H1 (cell line): ENCODE measurements at places on chromosomes 2 and 18. TPM values are rescaled to one million over a fixed set of nuclear protein-coding genes. Genes with fewer than 3 reads are reported as not detected.

The GNAL gene
- total RNA-seq, result 18.2 and 18.3 TPM in 2 replicates

The GATA6 gene
- total RNA-seq, result 0.09 and 0.25 TPM in 2 replicates

The AQP12B gene
- not detected in 2 replicates for total RNA-seq

The SP140 gene
- 1.3 and 1.7 TPM in 2 replicates for total RNA-seq

The ENOSF1 gene
- total RNA-seq, result 25.6 and 26.4 TPM in 2 replicates

The RSAD2 gene
- total RNA-seq, result not detected in 2 replicates

The WNT10A gene
- total RNA-seq, result not detected in 2 replicates

The FOSL2 gene
- total RNA-seq, result 4.5 and 5.5 TPM in 2 replicates

DNA sequence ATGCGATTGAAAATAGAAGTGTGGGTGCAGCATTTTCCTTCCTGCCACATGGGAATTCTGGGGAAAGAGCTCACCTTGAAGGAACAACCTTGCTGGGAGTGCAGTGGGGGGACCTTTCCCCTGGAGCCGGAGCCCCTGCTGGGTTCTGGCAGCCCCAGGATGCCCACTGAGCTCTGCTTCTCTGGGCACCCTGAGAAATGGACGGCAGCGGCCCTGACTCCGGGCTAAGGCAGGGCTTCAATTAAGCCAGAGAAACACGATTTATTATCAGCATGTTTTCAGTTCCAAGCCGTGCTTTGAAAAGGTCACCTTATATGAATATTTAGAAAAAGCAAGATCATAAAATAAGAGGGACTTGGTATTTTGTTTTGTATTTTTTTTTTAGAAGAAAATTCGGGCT, 68.5 kb downstream of the KLHL29 start:
- no peaks in the 10 kb centered on the region for H3K36me3 ChIP-seq
- no peaks in the 10 kb centered on the region for H3K27me3 ChIP-seq
- H3K27ac ChIP-seq, result no peak overlapping the region
- no peak overlapping the region for H3K4me3 ChIP-seq
- no peak for DNase-seq

- peak overlapping the region; percentile 73; the same call in 1 of the 2 replicates for H3K4me3 ChIP-seq
- H3K27me3 ChIP-seq, result 0 out of 2 replicates have a peak, but pooled peaks cover 2% of the 10 kb centered on the region
- no peak overlapping the region for H3K27ac ChIP-seq
- H3K4me1 ChIP-seq, result peaks cover 5% of the 10 kb centered on the region
- DNase-seq, result peak; percentile 47
Observed at GRCh38 chr2:79511320-79511951, 1.4 kb upstream of the CTNNA2 start.

GRCh38 chr2:71001981-71002570, 7.4 kb upstream of the TEX261 start:
- no peaks in the 10 kb centered on the region for H3K36me3 ChIP-seq
- no peaks in the 10 kb centered on the region for H3K27me3 ChIP-seq
- peaks cover 10% of the 10 kb centered on the region for H3K4me1 ChIP-seq
- peak overlapping the region; percentile 3; the same call in 1 of the 2 replicates for H3K4me3 ChIP-seq

DNA sequence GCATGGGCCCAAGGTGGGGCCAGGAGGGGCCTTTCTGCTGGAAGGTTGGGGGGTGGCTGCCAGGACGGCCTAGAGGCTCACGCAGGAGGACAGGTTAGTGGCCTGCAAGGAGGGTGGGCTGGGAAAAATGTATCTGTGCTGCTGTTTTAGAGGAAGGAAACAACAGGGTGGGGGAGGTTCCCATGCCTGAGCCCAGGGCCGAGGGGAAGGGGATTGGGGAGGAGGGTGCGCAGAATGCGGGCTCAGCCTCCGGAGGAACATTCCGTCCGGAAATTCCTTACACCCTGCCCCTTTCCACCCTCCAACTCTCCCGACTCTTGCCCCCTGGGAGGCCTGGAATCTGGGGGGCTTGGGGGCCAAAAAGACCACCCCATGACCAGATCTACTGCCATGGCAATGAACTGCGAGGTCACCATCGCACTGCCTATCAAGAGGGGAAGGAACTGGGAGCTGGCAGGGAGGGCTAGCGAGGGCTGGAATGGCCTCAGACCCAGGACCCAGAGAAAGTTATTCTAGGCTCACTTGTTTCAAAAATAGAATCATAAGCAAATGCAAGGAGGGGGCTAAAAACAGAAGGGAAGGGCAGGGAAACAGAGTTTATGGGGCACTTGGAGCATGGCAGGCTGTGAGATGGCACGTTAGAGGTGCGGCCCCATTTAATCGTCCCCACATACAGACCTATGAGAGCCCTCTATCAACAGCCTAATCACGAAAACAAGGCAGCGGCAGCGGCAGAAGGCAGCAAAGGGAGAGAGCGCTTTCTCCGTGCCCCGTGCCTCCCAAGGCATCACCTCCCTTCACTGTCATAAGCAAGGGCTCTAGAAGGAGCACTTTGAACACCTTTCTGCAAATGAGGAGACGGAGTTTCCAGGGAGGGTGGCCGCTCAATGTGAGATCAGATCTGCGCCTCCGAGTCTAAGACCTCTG, 90.4 kb downstream of the TNS1 start:
- peak overlapping the region; percentile 46 for H3K4me3 ChIP-seq
- H3K4me1 ChIP-seq, result peaks cover 12% of the 10 kb centered on the region
- no peaks in the 10 kb centered on the region; the same call in 1 of the 2 replicates for H3K27me3 ChIP-seq
- H3K36me3 ChIP-seq, result no peaks in the 10 kb centered on the region
- DNase-seq, result no peak

DNA sequence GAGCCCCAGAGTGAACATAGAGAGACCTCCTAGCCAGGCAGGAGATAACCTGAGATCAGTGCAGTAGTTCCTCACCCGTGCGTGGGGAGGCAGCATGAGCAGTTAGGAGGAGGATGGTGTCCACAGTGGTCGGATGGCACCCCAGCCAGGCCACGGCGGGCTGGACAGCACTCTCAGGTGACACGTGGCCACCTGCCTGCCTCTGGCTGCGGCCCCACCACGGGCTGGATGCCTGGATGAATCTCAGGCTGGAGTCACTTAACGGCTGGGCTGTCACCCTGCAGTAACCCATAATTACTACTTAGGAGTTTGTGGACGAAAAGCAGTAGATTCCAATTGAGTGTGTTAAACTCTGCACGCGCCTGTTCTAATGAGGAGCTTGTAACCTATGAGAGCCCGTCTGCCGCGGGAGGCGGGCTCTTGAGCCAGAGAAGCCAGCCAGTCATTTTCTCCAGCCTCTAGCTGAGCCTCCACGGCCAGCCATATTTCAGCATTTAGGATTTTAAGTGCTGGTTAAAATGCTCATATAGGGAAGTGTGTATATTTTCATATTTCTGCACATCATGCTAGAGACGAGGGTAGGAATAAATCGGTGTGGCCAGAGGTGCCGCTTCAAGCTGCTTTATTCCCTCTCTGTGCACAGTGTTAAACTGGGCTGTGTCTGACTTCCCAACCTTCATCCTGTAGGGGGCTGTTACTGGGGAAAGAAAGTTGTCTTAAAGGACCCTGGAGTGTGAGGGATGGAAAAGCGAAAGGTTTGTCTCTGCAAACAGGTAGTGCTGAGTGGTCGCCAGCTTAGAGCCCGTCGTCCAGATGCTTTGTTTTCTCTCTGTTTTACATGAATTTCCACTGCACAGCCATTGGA, 144.0 kb downstream of the GLI2 start:
- no peaks in the 10 kb centered on the region for H3K27me3 ChIP-seq
- H3K36me3 ChIP-seq, result no peaks in the 10 kb centered on the region
- H3K4me1 ChIP-seq, result peaks cover 7% of the 10 kb centered on the region
- H3K4me3 ChIP-seq, result no peak overlapping the region
- H3K27ac ChIP-seq, result no peak overlapping the region

DNA sequence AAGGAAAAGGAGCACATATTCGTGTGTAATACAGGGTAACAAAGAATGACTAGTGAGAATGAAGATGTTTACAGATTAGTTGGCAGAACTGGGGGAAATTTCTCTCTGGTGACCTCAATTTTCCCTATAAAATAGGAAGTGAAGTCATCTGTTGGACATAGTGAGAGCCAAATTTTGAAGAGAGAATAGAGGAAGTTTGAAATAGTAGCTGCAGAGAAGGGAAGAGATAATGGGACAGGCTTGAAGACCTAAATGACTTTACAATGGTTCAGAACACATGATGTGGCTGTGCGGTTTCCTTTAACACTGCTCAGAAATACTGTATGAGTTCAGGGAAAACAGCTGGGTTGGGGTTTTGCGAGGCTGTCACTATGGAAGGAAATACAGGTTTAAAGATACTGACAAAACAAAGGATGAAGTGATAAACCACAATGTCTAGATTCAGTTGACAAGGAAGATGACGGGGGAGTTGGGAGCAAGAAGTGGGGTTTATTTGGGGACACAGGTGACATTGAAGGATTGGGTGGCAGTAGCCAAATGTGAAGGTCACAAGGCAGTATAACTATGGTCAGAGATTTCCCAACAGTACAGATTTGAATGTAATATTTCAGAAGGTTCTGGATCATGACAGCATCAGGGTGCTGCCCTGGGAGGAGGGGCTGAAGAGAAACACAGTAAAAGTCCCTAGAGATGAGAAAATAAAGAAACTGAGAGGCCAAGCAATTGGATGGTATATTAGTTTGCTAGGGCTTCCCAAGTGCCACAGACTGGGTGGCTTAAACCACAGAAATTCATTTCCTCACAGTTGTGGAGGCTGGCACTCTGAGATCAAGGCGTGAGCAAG, 82.6 kb upstream of the TANK start:
- DNase-seq, result no peak
- H3K27me3 ChIP-seq, result no peaks in the 10 kb centered on the region
- H3K4me1 ChIP-seq, result no peaks in the 10 kb centered on the region; the same call in 1 of the 2 replicates
- H3K4me3 ChIP-seq, result no peak overlapping the region

- no peak for DNase-seq
- no peak overlapping the region for H3K27ac ChIP-seq
- no peaks in the 10 kb centered on the region for H3K4me1 ChIP-seq
- peaks cover 1% of the 10 kb centered on the region for H3K27me3 ChIP-seq
- H3K4me3 ChIP-seq, result no peak overlapping the region
Observed at GRCh38 chr2:191359133-191359532, 113.9 kb downstream of the MYO1B start.

DNA sequence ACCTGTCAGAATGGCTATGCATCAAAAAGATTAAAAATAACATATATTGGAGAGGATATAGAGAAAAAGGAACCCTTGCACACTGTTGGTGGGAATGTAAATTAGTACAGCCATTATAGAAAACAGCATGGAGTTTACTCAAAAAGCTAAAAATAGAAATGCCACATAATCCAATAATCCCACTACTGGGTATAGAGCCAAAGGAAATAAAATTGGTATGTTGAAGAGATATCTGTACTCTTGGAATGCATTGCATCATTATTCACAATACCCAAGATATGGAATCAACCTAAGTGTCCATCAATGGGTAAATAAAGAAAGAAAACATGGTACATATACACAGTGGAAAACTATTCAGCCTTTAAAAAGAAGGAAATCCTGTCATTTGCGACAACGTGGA, 77.2 kb downstream of the C1D start:
- H3K36me3 ChIP-seq, result no peaks in the 10 kb centered on the region
- no peaks in the 10 kb centered on the region for H3K27me3 ChIP-seq
- no peaks in the 10 kb centered on the region for H3K4me1 ChIP-seq
- H3K27ac ChIP-seq, result no peak overlapping the region
- DNase-seq, result no peak

DNA sequence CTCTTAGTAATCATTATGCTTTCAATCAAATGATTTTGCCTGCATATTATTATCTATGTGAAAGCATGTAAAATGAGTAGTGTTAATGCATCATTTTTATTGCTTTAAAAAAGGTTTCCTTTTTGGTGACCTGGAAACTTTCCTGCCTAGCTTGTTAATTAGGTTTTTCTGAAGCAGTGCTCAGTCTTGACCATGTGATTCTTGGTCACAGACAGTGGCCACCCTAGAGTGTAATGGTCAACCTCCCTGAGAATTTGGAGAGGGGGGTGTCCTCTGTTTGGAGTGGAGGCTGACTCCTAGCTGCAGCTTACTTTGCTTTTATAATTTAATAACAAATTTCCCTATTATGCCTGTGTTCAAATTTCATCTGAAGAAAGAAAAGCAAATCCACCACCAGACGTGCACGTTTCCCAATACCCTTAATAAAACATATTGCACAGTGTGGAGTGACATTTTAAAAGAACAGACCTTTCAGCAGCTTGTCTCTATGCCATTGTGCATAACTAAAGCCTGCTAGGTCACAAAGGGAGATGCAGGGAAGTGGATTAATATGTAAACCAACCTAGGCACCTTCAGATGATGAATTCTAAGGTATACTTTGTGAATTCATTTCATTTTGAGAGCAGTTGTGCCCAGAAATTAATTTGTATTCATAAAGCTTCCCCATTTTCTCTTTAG, 130.6 kb downstream of the RPRM start:
- no peaks in the 10 kb centered on the region for H3K27me3 ChIP-seq
- H3K36me3 ChIP-seq, result no peaks in the 10 kb centered on the region
- no peak overlapping the region for H3K4me3 ChIP-seq
- no peak for DNase-seq
- no peak overlapping the region for H3K27ac ChIP-seq
- H3K4me1 ChIP-seq, result no peaks in the 10 kb centered on the region

DNA sequence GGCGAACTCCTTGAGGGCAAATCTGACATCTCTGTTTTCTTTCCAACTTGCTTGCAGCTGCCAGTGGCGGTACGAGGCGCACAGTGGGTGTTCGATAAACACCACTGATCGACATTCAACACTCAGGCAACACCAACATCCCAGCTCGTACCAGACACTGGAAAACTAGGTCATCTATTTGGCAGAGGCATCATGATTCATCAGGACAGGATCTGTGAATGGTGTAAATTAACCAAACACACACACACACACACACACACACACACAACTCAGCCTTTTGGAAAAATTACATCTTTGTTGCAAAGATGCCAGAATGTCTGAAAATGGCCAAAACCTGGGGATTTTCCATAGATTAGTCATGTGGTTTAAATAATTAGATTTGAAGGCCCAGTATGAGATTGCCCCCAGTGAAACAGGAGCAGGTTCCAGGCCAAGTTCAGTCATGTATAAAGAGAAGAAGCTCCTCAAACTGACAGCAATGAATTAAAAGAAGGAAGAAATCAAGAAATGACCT, 150.5 kb upstream of the NCKAP5 start:
- no peak overlapping the region for H3K4me3 ChIP-seq
- no peak for DNase-seq
- no peaks in the 10 kb centered on the region for H3K36me3 ChIP-seq
- H3K27me3 ChIP-seq, result no peaks in the 10 kb centered on the region
- H3K4me1 ChIP-seq, result no peaks in the 10 kb centered on the region

DNA sequence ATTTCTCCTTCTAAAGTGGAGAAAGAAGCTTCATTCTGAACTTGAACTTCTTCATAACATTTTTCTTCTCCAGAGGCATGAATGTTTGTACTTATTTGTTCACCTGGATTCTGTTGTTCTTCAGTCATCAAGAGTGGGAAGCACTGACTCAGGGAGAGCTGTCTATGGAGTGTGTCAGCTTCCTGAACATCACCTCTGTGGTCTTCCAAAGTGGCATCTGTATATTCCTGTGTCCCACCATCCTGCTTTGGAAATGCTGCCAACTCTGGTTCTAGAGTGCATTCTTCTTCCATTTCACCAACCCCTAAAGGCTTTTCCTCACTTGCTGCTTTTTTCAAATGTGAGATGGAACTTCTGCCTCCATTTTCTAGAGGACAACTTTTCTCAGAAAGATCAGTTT, 59.5 kb downstream of the TTN start:
- no peaks in the 10 kb centered on the region for H3K36me3 ChIP-seq
- H3K4me1 ChIP-seq, result no peaks in the 10 kb centered on the region
- no peak overlapping the region for H3K27ac ChIP-seq

- H3K4me3 ChIP-seq, result no peak overlapping the region
- no peaks in the 10 kb centered on the region for H3K4me1 ChIP-seq
- DNase-seq, result no peak
- no peaks in the 10 kb centered on the region for H3K27me3 ChIP-seq
Observed at GRCh38 chr2:14583059-14583458, 49.5 kb upstream of the LRATD1 start.
